Activated T-cell treated with anti-CD3 and anti-CD28 coated beads for 4 hours (primary cell): ENCODE measurements at places on chromosomes 3 and 15.

DNA sequence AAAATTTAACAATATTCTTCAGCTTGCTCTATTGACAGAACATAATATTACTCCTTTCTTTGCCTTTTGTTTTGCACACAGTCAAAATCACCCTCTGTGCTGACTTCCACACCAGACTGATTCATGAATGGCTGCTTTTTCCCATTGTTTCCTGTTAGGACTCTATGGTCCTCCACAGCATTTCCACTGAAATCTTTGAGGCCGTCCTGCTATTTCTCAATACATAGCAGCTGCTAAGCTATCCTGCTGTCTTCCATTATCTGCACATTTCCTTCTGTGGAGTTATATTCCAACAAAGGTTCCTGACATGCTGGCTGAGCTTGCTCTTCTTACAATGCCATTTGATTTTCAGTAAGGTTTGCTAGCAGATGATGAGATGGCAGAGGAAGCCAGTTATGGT lies 153.3 kb downstream of the EPHA3 start:
- DNase-seq, result no peak

DNA sequence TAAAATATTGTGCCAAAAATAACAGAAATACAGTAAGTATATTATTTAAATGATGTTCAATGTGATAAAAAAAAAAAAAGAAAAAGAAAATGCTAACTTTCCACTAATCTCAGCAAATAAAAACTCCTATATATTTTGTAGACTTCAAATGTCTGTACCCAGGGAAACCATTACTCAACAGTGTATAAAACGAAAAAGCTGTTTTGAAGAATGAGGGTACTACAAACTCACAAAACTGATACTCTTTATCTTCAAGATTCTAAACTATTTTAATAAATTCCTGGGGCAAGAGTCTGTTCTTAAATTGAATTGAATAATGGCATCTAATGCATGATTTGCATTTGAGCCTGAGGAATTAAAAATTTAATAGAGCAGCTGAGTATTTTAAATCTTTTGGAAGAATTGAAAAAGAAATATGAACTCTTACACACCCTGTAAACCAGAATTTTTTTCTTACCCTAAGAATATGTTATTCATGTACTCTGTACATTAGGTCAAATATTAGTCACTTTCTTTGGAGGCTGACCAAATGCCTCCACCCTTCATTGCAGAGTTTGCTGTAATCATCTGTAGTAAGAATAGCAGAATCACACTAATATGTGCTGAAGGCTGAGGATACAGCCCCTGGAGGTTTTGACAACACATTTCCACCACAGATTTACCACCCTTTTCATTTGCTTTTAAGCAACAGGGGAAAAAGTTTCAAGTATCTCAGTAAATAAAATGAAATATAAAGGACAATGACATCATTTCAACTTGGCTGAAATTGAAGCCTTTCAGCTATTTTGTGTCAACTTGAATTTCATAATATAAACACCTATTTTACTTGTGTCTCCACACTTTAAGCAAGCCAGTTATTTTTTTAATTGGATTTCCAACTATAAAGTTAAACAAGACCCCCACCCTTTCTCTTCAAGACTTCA lies 79.7 kb downstream of the FBN1 start:
- DNase-seq, result no peak

DNA sequence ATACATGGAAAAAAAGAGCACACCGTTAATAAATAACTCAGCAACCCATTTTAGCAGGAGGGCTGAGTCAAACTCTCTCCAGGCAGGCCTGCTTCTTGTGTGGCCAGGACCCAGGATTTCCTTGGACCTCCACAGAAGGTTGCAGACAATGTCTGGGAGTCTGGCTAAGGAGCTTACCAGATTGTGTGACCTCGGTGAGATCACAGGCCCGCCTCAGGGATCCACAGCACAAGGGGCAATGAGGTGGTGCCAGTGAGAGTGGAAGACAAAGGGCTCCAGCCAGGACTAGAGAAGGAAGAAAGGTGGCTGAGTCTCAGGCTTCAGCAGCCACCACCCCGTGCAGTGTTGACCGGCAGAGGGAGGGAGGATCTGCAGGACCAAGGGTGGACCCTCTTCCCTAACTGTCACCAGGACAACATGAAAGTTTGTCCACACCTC lies 32.2 kb upstream of the SEC22A start:
- no peak for DNase-seq

GRCh38 chr3:134110963-134111362 lies 81.2 kb upstream of the SLCO2A1 start:
- no peak for DNase-seq

DNA sequence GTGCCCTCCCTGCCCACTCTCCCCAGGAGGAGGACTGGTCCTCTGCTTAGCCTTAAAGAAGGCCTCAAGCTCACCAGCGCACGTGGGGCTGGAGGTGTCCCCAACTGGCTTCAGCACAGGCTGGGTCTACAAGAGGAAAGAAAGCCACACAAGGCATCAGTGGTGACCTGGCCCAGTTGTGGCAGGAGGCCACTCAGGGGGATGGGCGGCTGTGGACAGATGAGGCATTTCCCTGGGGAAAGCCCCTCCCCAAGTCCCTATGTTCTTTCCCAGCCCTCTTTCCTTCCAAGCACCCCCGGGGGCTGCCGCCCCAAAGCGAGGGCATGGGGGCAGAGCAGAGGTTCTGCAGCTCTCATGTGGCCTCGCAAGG lies 155.2 kb upstream of the TLE3 start:
- DNase-seq, result no peak

DNA sequence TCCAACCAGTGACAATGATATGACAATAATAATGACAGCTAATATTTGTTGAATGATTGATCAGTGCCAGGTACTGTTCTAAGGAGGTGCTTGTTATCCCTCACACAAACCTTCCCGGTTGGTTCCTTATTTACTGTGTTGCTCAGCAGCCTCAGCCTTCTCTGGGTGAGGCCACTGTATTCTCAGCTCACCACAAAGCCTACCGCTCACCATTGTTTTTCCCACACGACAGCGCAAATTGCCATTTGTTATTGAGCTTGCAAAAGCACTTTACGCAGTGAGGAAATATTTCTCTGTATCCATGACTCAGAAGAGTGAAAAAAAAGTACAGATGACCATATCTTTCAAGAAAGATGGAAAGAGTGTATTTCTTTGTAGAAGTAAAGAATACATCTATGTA lies 49.5 kb upstream of the PDZRN3 start:
- no peak for DNase-seq

DNA sequence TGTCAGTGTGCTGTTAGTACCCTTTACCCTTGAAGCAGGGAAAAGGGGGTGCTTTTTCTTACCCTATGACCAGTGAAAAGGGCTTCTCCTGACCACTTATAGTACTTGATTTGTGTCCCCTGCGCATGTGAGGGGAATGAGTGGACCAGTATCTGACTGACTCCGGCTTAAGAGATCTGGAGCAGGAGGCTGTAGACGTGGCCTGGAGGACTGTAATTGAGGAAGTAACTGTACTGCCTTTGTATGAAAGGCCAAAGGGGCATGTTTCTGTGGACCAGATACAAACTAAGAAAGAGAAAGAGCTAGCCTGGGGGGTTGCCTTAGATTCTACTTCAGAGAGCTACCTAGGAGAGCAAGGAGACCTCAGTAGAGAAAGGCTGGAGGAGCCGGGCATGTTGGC lies 89.9 kb upstream of the TBL1XR1 start:
- DNase-seq, result no peak

DNA sequence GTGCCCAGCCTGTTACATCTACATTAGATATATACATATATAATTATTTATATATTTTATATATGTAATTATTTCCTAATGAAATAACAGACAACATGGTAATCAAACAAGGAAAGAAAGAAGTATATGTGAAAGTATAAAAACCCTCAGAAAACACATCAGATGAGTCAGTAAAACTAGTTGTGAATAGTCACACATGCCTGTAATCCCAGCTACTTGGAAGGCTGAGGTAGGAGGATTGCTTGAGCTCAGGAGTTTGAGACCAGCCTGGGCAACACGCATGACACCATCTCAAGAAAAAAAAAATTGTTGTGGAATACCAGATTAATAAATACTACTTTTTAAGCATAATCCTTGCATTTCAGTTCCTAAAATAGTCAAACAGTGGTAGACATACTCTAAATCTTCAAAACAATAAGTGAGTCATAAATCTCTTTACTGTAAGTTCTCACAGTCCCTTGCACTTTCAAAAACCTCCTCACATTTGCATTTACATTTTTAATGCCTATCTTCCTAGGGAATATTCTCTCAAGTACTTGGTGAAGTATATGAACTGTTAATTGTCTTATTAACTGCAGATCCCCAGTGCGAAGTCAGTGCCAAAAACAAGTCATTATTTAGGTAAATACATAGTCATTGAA lies 106.5 kb downstream of the MYO9A start:
- DNase-seq, result no peak

- no peak for DNase-seq
Measured at GRCh38 chr15:36571301-36571700, 8.1 kb upstream of the CDIN1 start.

DNA sequence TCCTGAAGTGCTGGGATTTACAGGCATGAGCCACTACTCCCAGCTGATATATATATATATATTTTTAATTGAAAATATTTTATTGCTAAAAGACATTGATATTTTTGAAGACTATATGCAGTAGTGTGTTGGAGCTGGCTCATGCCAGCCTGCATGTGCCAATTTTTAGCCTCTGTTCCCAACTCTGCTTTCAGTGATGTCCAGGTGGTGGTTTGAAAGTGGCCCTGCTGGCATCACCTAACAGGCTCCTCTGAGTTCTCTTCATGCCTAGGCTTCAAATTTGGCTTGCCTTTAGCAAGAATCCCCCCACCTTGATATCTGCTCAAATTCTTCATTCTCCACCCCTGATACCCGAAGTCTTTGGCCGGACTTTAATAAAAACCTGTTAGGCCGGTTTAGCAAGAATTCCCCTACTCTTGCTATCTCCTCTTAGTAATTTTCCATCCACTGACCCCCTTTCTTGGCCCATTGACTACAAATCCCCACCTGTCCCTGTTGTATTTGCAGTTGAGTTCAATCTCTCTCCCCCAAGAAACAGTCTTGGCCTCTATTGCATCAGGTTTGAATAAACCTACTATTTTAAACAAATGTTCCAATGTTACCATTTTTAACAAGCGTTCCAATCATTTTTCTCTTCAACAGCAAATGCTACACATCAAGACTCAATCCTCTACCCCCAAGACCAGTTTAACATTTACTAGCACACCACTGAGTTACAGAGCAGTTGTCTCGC lies 23.9 kb upstream of the CTSH start:
- no peak for DNase-seq

DNA sequence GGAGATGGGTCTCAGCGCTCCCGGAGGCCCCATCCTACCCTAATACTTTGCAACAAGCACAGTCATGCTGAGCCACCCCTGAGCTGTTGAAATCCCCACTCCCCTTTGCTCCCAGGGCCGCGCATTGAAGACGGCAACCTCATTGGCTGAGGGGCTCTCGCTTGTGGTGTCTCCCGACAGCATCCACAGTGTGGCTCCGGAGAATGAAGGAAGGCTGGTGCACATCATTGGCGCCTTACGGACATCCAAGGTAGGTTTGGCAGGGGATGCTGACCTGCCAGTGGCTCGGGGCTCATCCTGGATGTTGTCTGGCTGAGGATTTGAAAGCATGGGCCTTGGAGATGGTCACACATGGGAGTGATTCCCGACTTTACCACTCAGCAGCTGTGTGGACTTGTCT lies 5.9 kb downstream of the TMEM43 start:
- DNase-seq, result no peak
